Gastroesophageal sphincter (tissue), 4 donors: ENCODE measurements at places on chromosomes 16 and 17.

- no peak for ATAC-seq
These were observed 9.9 kb downstream of the C16orf86 start for GRCh38 chr16:67676516-67676915.

DNA sequence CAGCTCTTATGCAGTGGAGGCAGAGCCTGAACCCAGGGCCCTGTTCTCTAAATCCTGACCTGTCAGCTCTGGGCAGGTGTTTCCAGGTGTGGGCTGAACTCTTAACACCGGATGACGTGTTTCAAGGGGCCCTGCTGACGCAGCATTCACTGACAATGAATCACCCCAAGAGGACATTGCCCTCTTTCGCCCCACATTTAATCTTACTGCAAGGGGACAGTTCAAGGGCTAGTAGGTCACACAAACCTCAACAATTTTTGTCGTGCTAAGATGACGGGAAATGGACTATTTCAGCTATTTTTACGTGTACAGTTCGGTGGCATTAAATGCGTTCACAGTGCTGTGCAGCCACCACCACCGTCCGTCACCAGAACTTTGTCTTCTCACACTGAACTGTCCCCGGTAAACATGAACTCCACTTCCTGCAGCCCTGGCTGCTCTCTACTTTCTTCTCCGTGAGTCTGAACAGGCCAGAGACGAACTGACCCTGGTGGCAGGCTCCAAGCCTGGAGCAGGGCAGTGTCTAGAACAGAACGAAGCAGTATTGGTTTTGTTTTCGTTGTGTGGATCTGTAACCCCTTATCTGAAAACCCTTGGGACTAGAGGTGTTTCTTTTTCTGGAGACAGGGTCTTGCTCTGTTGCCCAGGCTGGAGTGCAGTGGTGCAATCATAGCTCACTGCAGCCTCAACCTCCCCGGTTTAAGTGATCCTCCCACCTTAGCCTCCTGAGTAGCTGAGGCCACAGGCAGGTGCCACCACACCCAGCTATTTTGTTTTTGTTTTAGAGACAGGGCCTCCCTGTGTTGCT, 88.4 kb upstream of the CIBAR2 start:
- ATAC-seq = no peak

DNA sequence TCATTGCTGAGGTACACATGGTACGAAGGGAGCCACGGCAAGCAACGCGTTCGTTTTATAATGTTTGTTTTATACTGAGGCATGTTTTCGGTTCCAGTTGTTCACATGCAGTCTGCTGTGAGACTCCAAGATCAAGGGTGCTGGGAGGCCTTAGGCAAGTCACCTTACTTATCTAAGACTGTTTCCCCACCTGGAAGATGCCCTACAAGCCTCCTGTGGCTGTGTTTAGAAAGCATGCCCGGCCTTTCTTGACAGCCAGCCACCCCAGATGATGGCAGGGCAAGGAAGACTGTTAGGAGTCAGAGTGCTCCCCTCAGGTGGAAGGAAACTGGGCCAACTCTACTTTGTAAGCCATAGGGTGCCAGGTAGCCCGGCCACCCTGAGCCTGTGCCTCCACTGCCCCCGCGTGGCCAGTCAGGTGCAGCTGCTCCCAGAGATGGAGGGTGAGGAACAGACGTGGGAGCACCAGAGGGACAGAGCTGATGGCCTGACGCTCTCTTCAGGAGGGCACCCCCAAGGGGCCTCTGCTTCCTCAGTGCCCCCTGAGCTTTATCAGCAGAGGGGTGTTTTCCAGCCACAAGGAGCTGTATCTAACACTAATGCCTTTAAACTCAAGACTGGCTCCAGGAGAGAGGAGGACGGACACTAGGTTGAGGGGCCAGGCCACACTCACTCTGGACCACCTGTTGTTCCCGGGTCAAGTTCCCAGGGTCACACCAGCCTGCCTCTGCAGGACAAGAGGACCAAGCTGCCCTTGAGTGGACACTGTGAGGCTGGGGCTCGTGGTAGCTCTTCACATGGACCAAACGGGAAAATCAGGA, 5.4 kb downstream of the NAT9 start:
- ATAC-seq = peak; percentile 44

DNA sequence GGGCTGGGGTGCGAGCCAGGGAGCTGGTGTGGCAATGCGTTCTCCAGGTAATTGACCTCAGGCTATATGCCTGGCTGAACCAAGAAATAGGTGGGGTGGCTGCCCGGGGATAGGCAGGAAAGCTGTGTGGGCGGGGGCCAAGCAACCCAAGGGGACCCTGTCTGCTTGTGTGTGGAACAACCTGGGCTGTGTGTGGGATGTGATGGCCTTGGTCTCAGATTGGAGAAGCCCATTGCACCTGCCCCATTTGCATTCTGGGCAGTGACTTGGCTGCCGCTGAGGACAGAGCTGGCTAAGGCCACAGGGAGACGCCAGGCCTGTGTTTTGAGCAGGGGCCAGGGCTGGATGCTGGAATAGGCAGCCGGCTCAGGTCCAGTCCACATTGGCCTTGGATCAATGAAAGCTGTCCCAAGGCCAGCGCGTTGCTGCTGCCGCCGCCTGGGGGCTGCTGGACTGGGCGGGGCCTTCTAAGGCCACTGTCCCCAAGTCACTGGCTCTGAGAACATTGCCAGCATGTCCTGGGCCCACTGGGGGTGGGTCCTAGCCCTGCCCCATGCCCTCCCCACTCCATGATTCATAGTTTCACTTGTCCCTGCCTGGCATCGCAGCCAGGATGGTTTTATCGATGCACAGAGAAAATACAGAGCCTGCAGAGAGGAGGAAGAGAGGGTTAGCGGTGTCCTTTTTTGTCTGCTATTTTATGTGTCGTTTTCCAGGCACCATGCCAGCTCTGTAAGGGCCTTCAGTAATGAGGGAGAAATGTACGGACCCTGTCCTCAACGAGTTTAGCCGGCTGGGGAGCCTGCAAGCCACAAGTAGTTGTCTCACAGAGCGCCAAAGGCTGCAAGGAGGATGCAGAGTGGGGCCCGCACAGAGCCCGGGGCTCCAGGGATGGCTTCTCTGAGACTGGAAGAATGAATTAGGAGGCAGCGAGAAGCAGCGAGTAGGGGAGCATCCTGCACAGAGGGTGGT, 43.9 kb downstream of the NKD1 start:
- ATAC-seq = peak; percentile 76

- ATAC-seq = no peak
These were observed 60.9 kb downstream of the RAI1 start for GRCh38 chr17:17742133-17742621.

DNA sequence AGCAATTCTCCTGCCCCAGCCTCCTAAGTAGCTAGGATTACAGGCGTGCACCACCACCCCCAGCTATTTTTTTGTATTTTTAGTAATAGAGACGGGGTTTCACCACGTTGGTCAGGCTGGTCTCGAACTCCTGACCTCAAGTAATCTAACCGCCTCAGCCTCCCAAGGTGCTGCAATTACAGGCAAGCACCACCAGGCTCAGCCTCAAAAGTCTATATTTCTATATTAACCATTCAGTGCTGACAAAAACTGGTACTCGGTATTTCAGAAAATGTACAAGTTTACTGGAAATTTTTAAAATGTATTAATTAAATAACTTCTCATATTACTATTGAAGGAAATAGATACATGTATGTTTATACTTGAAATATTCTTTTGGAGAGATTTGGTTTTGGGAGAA, 1.4 kb upstream of the HEXD start:
- no peak for ATAC-seq

- peak; percentile 11 for ATAC-seq
These were observed 623 bp downstream of the MBTPS1 start for GRCh38 chr16:84115919-84116719.

DNA sequence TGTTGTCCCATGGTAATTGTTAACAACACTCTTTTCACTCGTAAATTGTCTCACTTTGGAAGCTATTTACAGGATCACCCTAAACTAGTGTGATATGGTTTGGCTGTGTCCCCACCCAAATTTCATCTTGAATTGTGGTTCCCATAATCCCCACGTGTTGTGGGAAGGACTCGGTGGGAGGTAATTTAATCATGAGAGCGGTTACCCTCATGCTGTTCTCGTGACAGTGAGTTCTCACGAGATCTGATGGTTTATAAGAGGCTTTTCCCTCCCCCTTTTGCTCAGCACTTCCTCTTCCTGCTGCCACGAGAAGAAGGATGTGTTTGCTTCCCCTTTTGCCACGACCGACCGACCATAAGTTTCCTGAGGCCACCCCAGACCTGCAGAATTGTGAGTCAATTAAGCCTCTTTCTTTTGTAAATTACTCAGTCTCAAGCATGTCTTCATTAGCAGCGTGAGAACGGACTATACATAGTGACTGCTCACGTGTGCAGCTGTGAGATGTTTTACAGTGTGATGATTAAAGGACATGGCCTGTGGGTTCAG, 34.4 kb downstream of the DNAH3 start:
- ATAC-seq = no peak

DNA sequence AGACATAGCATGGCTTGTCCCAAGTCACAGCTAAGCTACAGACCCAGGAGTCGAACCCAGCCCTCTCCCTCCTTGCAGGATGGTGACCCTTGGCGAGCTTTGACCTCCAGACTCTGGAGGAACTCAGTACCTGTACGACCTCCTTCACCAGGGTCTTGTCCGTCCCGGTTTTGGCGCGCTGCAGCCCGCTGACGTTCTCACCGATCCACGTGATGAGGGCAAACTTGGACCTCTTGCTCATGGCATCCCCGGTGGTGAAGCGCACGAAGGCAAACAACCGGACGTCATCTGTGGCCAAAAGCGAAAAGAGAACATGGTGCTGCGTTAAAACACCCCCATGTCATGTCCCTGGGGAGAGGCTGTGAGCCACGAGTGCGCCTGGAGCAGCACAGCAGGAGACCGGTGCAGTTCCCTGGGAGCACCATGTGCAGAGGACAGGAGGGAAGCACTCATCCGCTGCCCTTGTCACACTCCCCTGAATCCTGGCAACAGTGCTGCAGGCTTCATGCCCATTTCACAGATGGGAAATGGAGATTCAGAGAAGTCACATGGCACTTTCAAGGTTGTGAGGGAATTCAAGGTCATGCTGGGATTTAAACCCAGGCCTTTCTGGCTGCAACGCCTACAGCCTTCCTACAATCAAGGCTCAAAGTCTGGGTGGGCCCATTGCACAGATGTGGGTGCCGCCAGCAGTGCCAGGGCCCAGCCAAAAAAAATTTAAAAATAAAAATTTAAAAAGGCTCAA, 27.7 kb downstream of the COTL1 start:
- no peak for ATAC-seq

DNA sequence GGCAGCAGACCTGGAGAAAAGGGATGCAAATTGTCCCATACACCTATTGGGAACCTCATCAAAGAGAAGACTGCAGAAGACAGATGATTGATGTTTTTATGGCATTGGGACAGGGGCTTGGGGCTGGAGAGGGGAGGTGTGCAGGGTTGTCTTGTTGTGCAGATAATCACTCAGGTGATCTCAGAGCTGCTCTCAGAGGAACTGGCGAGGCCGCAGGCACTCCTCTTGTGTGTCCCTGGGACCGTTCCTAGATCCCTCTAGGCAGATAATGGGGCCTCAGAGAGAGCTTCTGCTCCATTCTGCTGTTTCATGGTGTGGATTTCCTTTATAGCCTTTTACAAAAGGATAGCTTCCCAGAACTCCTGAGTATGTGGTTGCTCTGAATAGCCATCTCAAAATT, 1.6 kb downstream of the RNF213 start:
- no peak for ATAC-seq

DNA sequence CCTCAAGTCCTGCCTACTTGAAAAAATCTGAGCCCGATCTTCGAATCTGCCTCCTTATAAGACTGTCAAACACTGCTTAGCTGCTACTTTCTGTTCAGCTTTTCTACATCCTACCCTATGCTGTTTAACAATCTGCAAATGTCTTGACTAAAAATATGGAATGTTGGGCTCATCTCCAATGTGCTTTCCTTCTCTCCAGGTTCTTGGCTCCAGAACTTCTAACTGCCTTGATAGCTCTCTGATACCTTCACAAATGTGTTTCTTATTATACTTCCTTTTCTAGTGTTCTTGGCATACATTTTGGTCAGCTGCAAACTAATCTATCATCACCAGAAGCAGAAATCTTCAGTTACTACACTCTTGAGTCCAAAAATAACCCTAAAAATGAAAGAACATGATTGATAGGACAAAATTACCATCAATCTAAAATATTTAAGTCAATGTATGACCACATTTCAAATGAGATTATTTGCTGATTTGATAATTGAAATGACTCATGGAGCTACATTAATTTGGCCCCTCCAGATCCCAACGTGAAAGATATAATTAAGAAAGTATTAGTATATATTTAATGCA, 372.3 kb upstream of the MON1B start:
- ATAC-seq = no peak

DNA sequence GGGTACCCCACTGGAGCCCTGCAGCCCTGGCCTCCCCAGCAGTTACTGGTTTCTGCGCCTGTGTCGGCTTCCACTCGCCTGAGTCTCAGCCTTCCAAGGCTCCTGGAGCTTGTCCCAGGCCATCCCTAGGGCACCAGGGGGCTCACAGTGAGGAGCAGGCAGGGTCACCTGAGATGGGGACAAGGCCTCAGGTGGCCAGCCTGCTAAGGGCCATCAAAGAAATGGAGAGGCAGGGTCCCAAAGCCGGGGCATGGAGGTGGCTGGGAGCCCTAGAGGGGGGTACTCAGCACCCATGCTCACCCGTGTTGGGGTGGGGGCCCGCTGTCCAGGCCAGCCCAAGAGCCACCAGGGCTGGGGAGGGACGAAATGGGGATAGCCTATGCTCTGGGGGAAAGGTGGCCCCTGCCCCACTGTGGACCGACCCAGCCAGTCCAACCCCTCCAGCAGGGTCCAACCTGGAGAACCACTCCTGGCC, 1.3 kb downstream of the FASN start:
- ATAC-seq = no peak

GRCh38 chr16:55240888-55241287, 83.1 kb upstream of the IRX6 start:
- ATAC-seq = no peak

DNA sequence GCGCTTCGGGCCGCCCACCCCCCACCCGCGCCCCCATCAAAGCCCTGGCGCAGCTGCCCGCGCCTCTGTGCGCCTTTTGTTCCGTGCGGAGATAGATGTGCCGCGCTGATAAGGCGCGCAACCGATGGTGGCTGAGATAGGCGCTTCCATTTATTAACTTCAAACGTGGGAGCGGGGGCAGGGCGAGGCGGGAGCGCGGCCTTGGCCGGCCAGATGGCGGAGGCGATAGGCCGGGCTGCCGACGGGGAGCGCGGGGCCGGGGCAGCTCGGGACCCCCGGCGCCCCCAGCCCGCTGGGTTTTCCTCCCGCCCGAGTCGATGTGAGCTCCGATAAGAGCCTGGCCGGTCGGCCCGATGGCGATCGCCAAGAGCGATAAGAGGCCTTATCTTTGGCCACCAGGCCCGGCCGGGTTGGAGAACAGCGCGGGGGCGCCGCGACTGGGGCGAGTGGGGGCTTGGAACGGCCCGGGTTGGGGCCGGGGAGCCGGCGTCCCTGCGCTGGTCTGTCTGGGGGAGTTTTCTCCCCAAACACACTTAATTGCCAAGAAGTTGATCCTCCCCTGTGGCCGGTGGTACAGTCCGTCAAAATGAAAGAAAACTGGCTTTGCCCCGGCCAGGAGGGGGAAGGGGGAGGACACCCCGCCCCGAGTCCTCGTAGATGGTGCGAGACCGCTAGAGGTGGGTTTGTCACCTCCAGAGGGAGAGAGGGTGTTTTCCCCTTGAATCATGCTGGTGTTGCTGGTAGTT, 2.7 kb downstream of the ZFPM1 start:
- no peak for ATAC-seq
